ENCODE measurements at places on chromosomes 4 and X. TPM values are rescaled to one million over a fixed set of nuclear protein-coding genes. Genes with fewer than 3 reads are reported as not detected.

DUX4 gene
- polyA plus RNA-seq: not detected

DNA sequence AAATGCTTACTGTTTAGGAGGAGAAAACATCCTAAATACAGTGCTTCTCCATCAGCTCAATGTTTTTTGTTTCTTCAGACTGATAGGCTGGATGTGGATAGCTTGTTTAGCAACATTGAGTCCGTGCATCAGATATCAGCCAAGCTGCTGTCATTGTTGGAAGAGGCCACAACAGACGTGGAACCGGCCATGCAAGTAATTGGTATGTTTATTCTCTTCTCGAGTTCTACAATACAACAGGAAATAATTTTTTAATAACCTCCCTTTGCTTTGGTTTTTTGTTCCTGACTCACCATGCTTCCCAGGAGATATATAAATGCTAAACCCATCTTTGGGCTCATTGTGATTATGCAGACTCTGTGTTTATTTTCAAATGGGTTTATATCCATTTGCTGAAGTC lies 60.9 kb downstream of the ARHGEF38 start:
- H3K36me3 ChIP-seq: no peaks in the 10 kb centered on the region
- no peaks in the 10 kb centered on the region for H3K27me3 ChIP-seq
- DNase-seq: no peak
- H3K27ac ChIP-seq: no peak overlapping the region

- no peaks in the 10 kb centered on the region for H3K27me3 ChIP-seq
- no peak overlapping the region for H3K4me3 ChIP-seq
- DNase-seq: no peak
- no peak overlapping the region for H3K27ac ChIP-seq
- no peaks in the 10 kb centered on the region for H3K36me3 ChIP-seq
Observed at GRCh38 chr4:74499986-74500781, 55.2 kb downstream of the AREG start.

ANK2 gene
- polyA plus RNA-seq: 7.7 TPM

NAP1L3 gene
- polyA plus RNA-seq: 45.6 TPM

DNA sequence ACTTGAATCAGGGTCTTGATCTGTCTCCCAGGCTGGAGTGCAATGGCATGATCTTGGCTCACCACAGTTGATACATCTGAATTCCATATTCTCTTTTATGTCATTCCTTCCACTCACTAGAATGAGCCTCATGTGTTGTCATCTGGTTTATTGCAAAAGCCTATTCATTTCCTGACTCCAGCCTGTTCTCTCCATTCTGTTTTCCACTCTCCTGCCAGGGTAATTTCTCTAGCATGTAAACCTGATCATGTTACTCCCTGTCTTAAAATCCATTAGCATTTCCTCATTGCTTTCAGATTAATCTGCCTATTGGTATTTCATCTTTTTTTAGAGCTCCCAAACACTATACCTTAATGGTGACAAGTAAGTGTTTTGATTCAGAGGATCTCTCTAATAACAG lies 4.3 kb upstream of the DDX60L start:
- peaks cover 10% of the 10 kb centered on the region for H3K27me3 ChIP-seq
- no peaks in the 10 kb centered on the region for H3K4me1 ChIP-seq
- no peak overlapping the region for H3K4me3 ChIP-seq

VCX3B gene
- polyA plus RNA-seq: 1.1 TPM

NXF2B gene
- 0.28 TPM for polyA plus RNA-seq

DNA sequence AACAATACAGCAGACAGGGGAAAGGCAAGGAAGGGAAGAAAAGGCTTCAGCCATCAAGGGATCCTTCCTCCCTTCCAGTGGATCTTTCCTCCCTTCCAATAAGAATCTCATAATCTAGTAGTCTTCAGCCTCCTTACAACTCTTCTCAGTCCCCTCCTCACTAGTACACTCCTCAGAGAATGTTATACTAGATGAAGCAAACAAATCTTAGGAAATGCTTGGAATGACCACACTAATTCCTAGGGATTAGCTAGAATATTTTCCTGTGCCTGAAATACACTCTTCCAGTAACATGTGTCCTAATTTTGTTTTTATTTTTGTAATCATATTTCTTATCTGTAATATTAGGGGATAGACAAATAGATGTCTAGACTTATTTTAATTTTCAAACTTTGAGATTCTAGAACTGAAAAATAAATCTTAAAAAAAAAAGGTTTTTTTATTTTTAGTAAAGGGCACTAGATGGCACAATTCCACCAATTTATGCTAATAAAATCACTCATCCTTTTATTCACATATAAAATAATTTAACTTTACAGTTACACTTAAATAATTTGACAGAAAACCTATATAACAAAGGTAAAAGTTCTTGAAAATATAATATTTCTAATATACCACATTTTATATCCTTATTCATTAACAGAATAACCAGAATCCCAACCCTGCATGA lies 7.0 kb upstream of the STPG2 start:
- no peaks in the 10 kb centered on the region for H3K36me3 ChIP-seq
- H3K4me1 ChIP-seq: no peaks in the 10 kb centered on the region
- H3K27me3 ChIP-seq: no peaks in the 10 kb centered on the region
- H3K27ac ChIP-seq: no peak overlapping the region
- H3K4me3 ChIP-seq: no peak overlapping the region

GRCh38 chrX:28321286-28321685 lies 266.0 kb upstream of the IL1RAPL1 start:
- H3K4me3 ChIP-seq: no peak overlapping the region
- no peak for DNase-seq
- H3K4me1 ChIP-seq: peaks cover 36% of the 10 kb centered on the region
- no peak overlapping the region for H3K27ac ChIP-seq
- no peaks in the 10 kb centered on the region for H3K36me3 ChIP-seq
- H3K27me3 ChIP-seq: peaks cover 44% of the 10 kb centered on the region

DNA sequence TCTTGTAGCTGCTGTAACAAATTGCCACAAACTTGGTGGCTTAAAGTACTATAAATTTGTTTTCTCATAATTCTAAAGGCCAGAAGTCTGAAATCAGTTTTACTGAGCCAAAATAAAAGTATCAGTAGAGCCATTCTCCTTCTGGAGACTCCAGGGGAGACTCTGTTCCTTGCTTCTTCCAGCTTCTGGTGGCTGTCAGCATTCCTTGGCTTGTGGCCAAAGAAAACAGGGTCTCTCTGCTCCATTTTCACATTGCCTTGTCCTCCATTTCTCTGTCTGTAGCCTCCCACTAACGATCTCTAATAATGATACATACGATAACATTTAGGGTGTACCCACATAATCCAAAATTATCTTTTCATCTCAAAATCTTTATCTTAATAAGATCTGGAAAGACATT lies 200.4 kb downstream of the MAB21L2 start:
- no peaks in the 10 kb centered on the region for H3K36me3 ChIP-seq
- H3K4me3 ChIP-seq: no peak overlapping the region
- no peak overlapping the region for H3K27ac ChIP-seq
- no peaks in the 10 kb centered on the region for H3K27me3 ChIP-seq
- H3K4me1 ChIP-seq: peaks cover 21% of the 10 kb centered on the region

DNA sequence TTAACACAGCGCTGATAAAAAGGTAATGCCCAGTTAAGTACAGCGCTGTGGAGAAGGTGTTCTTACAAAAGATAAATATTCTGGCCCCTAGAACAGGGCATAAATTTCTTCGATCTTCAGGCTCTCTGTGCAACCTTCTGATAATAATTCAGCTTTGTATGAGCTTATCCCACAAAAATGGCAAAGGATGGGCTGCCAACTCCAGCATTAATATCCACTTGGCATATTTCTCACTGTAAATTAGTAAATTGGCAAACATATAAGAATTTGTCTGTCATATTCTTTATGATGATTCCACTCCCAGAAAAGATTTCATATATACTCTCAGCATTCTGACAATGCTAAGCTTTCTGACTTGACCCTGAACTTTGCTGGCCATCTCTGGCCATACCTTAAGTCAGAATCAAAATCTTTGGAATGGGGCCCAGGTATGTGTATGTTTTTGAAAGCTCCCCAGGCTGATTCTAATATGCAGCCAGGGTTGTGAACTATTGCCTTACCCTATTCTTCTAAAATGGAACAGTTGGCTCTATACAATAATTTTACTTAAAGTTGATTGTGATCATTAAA lies 134.8 kb downstream of the FRYL start:
- H3K4me3 ChIP-seq: no peak overlapping the region
- H3K27ac ChIP-seq: no peak overlapping the region
- no peaks in the 10 kb centered on the region for H3K36me3 ChIP-seq
- DNase-seq: no peak
- H3K4me1 ChIP-seq: peaks cover 9% of the 10 kb centered on the region

GRCh38 chrX:69231903-69232302 lies 66.7 kb upstream of the PJA1 start:
- H3K27me3 ChIP-seq: no peaks in the 10 kb centered on the region
- no peaks in the 10 kb centered on the region for H3K4me1 ChIP-seq
- no peak overlapping the region for H3K4me3 ChIP-seq
- no peaks in the 10 kb centered on the region for H3K36me3 ChIP-seq
- no peak overlapping the region for H3K27ac ChIP-seq
- DNase-seq: no peak

DNA sequence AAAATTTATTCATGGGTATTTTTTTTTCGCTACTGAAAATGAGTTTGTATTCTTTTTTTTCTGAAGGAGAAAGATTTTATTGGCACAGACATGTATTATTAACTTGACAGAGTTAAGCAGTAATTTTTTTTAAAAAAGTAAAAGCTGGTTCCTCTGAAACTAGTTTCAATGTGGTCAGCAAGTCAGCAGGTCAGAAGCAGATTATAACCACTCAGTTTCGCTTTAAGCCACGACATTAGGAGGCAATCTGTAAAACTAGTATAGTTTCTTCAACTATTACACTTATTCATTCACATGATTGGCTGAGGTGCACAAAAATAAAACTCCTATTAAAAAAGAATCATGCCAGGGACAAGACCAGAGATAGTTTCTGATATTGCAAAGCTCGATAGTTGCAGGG lies 714.2 kb upstream of the PCDH7 start:
- no peaks in the 10 kb centered on the region for H3K36me3 ChIP-seq
- H3K27ac ChIP-seq: no peak overlapping the region
- H3K27me3 ChIP-seq: no peaks in the 10 kb centered on the region

DOK7 gene
- polyA plus RNA-seq: 0.31 TPM

DMD gene
- 4.5 TPM for polyA plus RNA-seq

DNA sequence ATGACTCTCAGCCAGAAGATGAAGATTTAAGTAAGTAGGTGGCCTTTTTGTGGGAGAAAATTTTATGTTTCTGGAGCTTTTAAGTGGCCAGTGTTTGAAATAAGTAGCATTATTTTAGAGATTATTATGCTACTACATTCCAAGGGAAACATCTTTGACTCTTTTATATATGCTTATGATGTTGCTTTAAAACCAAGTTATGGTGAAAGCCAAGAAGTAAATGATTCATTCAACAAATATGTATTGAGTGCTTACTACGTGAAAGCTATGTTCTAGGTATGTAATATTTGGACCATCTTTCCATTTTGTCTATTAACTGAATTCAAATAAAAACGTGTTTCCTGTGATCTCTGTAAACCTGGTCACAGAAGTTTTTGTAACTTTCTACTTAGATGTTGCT lies 58.3 kb downstream of the ZFX start:
- no peaks in the 10 kb centered on the region for H3K36me3 ChIP-seq
- no peaks in the 10 kb centered on the region for H3K27me3 ChIP-seq
- H3K4me1 ChIP-seq: no peaks in the 10 kb centered on the region

GRCh38 chrX:96704629-96705028 lies 20.0 kb downstream of the DIAPH2 start:
- no peak overlapping the region for H3K4me3 ChIP-seq
- no peaks in the 10 kb centered on the region for H3K27me3 ChIP-seq
- H3K36me3 ChIP-seq: no peaks in the 10 kb centered on the region

TCEAL3 gene
- 31.1 TPM for polyA plus RNA-seq

- H3K36me3 ChIP-seq: no peaks in the 10 kb centered on the region
- peak within 1 kb of the TSS; percentile 64 for H3K27ac ChIP-seq
- peak; percentile 58 for DNase-seq
- no peaks in the 10 kb centered on the region for H3K27me3 ChIP-seq
- peak within 1 kb of the TSS; percentile 90 for H3K4me3 ChIP-seq
Observed at GRCh38 chrX:103628386-103629317, at the start of gene TCEAL1. Gene TCEAL1, plus strand, starts transcription at chrX:103628975. Its CDS starts 942 bp downstream, at chrX:103629917.
